ENCODE measurements at places on chromosomes 3 and 15.
A peak's percentile ranks its signal among the peaks of the same experiment; 100 is the strongest.

- DNase-seq: no peak
These were observed 7.8 kb downstream of the CCR5AS start for GRCh38 chr3:46399098-46399497.

DNA sequence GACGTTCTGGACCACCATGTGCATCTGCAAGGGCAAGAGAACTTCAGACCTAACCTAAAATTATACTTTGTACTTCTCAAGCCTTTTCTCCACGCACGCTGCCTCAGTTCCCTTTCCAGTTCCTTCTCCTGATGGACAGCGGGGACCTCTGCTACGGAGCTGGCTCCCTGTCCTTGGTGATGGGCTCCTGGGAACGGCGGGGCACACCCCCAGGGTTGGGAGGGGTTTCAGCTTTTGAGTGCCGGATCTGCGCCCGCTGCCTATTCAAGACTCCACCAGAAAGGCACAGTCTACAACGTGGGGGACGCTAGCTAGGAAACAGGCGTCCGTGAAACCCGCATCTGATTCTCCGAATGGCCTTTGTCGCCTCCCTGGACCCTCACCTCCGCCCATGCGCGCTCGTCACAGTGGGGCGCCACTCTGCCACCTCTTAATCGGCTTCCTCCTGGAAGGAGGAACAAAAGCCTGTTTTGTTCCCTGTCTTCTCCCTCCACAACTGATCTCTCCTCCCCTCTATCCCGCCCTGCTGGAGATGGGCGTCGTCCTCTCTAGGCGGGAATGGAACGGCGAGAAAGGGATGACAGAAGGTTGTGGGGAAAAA lies 2.2 kb downstream of the GPR149 start:
- no peak for DNase-seq

GRCh38 chr3:46122091-46122490 lies 86.0 kb downstream of the CCR1 start:
- no peak for DNase-seq

DNA sequence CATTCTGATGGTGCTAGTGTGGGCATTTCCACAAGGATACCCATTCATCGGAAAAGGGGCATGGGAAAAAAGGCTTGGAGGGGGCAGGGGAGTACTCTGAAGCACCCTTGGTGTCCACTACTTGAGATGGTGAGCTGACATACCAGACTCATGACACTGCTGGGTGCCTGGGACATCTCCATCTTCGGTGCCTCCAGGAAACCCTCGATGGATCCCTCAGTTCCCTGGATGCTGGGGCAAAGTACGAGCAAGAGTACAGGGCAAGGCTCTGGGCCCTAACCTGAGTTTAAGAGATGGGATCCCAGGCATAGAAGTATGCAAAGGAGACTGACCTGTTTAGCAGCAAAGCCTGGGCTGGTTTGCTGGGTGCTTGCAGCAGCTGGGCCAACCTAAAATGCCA lies 5.2 kb upstream of the IP6K1 start:
- no peak for DNase-seq

DNA sequence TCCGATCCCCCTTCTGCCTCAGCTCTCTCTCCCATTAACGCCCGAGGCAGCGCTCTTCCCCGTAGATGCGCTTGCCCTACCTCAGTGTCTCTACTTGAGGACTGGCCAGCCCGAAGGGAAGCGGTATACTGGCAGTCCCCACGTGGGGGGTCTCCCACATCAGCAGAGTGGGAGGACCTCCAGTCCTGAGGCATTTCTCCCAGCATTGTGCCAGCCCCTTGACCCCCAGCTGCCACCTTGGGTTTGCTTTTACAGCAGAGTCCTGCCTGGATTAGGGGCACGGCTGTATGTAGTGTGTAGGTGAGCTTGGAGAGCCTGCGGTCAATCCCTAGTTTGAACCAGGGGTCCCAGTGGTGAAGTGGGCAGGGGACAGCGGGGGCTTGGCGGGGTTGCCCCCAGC lies 767 bp downstream of the SEMA3F start:
- DNase-seq: no peak

GRCh38 chr3:53248161-53248560 lies 7.7 kb downstream of the TKT start:
- no peak for DNase-seq

GRCh38 chr3:192183109-192183508 lies 544.2 kb downstream of the FGF12 start:
- DNase-seq: no peak

- DNase-seq: no peak
These were observed 489.7 kb downstream of the MAGI1 start for GRCh38 chr3:65548848-65549625.

DNA sequence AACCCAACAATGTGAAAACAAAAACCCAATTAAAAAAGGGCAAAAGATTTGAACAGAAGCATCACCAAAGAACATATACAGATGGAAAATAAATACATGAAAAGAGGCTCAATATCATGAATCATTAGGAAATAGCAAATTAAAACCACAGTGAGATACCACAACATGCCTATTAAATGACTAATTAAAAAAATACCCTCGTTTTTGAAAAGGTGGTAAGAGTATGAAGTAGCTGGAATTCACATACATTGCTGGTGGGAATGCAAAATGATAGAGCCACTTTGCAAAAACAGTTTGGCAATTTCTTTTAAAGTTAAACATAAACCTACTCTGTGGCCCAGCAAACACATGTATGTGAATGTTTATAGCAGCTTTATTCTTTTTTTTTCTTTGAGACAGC lies 75.8 kb downstream of the B3GNT5 start:
- DNase-seq: no peak

- no peak for DNase-seq
These were observed 501.3 kb downstream of the NTRK3 start for GRCh38 chr15:87755226-87755625.

DNA sequence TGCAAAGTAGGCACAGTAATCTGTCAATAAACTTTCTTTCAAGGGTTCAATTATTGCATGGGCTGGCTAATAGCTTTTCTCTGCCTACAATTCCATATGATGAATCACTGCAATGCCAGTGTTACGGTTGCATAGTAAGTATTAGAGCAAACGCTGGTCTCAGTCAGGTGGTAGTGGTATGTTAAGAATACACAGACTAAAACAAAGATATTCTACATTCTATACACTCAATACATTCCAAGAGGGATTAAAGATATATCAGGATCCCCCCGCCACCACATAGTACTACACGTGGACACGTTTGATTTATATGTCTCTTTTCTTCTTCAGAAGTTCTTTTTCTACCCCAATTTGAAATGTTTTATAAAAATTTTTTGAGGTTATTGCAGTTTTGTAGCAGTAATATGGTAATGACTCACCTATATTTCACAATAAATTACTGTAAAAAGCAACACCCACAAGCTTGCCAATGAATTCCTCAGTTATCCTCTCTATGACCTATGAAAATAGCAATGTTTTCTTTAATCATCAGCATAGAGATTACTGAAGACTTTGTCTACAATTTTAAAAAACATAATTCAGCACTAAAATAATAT lies 68.2 kb downstream of the CD200R1L start:
- DNase-seq: no peak

- no peak for DNase-seq
These were observed 85.5 kb downstream of the LARS2 start for GRCh38 chr3:45473841-45474240.

DNA sequence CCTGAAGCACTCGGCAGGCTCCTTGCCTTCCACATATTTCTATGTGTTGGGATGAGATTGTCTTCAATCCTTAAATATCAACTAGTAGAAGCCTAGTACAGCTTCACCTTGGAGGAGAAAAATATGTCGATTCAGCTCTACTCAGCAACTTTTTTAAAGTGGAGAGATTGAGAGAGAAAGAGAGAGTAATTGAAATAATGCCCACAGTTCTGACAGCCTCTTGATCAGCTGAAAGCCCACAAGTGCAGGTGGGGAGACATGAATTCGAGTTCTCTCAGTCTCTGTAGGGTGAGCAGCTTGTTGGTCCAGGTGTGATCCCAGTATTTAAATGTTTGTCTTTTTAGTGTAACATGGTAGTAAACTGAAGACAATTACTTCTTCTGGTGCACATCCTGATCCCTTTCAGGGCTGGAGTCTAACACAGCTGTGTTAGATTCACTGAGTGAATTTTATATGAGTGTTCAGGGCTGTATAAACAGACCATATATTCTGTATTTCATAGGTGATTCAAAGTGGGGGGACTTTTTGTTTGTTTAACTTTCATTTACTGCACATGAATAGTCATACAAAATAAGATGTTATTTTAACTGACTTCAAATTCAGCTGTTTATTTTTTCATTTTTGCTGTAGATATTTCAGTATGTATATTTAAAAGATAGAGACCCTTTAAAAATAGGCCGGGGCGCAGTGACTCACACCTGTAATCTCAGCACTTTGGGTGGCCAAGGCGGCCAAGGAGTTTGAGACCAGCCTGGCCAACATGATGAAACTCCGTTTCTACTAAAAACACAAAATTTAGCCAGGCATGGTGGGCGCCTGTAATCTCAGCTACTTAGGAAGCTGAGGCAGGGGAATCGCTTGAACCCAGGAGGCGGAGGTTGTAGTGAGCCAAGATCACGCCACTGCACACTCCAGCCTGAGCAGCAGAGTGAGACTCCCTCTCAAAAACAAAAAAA lies 64.0 kb downstream of the ST6GAL1 start:
- DNase-seq: no peak

GRCh38 chr3:81788044-81788443 lies 26.6 kb upstream of the GBE1 start:
- no peak for DNase-seq

DNA sequence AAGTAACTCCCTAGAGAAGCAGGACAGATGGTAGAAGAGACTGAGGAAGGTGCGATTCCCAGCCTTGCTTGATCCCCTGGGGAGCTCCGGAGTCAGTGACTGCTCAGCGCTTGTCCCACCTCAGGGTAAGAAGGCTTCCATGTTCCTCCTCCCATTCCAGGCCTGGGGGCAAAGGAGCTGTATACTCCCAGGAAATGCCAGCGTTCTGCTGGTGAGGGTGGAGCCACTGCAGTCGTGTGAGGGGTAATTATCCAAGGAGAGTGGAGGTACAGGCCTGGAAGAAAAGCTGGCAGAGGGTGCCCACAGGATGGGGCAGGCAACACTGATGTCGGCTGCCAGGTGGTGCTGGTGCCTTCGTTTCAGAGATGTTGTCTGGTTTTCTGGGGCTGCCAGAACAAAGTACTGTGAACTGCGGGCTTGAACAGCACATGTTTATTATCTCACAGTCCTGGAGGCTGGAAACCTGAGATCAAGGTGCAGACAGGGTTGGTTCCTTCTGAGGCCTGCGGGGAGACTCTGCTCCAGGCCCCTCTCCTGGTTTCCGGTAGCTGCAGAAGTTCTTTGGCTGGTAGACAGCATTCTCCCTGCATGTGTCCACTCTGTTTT lies 12.1 kb upstream of the APBA2 start:
- no peak for DNase-seq

DNA sequence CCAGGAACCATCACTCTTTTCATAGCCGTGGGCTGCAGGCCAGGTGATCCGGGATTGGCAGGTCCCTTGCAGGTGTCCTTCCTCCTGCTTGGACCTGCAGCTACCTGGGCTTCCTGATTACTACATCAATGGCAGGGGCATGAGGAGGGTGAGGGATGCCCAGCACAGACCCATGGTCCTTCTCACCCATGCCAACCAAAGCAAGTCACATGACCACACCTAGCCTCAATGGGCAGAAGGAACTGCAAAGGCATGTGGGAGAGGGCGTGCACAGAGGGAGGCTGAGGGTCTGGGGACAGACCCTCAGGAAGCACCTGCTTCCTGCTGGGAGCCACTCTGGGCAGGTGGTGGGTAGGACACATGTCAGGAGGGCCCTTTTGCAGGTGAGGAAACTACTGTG lies 105.2 kb downstream of the NUP210 start:
- no peak for DNase-seq

DNA sequence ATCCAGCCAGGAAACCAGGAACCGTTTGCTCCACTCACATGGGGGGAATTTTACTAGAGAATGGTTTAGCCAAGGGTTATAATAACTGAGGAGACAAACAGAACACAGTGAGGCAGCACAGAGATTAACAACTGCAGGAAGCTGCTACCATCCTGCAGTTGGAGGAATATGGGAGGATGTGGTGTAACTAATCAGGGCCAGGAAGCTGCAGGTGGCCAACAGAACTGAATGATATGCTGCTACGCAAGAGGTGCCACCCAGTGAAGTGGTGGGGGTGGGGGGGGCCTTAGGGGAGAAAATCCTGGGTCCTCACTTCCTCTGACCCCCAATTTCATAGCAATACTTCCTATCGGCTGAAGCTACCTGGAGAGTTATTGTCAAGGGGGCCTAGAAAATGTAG lies 306.4 kb upstream of the STT3B start:
- DNase-seq: no peak

GRCh38 chr3:196503196-196504076 lies at the start of gene RNF168:
Gene RNF168, minus strand, starts transcription at chr3:196503768. Its CDS starts 595 bp downstream, at chr3:196503173.
- peak; percentile 95 for DNase-seq

- DNase-seq: peak; percentile 38
These were observed 1.7 kb downstream of the PKM start for GRCh38 chr15:72229076-72229946.

- no peak for DNase-seq
These were observed 356.8 kb downstream of the FOXP1 start for GRCh38 chr3:71226565-71227269.

- peak; percentile 48 for DNase-seq
These were observed 14.2 kb downstream of the CIB1 start for GRCh38 chr15:90219421-90220141.

Measured in HT-29 (cell line).